Esophagus squamous epithelium (tissue), 5 donors: ENCODE measurements at places on chromosomes 7 and 10. TPM values are rescaled to one million over a fixed set of nuclear protein-coding genes. Genes with fewer than 3 reads are reported as not detected.

DNA sequence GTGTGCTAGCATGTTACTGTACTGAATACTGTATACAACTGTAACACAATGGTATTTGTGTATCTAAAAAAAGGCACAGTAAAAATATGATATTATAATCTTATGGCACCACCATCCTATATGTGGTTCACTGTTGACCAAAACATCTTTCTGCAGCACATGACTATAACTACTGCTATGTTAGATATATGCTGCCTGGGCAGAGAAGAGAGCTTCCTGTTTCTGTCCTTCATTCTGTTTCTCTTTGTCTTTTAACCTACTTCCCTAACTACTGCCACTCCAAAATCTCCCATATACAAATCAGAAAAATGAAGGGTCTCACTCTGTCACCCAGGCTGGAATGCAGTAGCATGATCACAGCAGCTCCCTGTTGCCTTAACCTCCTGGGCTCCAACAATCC is 8.8 kb upstream of the FGL2 start:
- H3K4me1 ChIP-seq, result no peaks in the 10 kb centered on the region
- peaks cover 21% of the 10 kb centered on the region for H3K36me3 ChIP-seq
- H3K27me3 ChIP-seq, result no peaks in the 10 kb centered on the region
- no peak for DNase-seq
- H3K4me3 ChIP-seq, result no peak overlapping the region
- no peak overlapping the region for H3K27ac ChIP-seq

USP6NL gene
- 56.4 TPM for total RNA-seq

PLXNA4 gene
- total RNA-seq, result 2.9 TPM

PIK3CG gene
- 1.8 TPM for total RNA-seq

NODAL gene
- total RNA-seq, result not detected
